ENCODE measurements at places on chromosomes 2 and 18.

DNA sequence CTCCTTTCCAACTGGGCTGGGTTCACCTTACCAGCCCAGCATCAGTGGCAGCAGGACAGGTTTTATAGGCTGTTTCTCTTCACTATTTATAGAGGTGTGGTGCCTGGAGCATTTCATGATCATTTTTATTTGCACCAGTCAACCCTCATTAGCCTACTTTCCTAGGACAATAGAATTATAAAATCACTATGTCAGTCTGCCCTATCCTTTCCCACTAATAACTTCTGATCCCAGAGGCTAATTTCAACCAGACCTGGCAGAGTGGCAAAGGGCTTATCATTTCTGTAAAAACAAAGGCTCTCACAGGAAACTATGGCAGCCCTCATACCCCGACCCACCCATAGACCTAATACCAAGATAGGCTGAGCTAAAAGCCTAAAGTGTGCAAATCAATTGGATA, 243.5 kb upstream of the TMEFF2 start:
- DNase-seq: no peak

- no peak for DNase-seq
Measured at GRCh38 chr2:230676546-230676945, 36.1 kb upstream of the CAB39 start.

GRCh38 chr18:58051765-58052460, 7.9 kb downstream of the NEDD4L start:
- no peak for DNase-seq

DNA sequence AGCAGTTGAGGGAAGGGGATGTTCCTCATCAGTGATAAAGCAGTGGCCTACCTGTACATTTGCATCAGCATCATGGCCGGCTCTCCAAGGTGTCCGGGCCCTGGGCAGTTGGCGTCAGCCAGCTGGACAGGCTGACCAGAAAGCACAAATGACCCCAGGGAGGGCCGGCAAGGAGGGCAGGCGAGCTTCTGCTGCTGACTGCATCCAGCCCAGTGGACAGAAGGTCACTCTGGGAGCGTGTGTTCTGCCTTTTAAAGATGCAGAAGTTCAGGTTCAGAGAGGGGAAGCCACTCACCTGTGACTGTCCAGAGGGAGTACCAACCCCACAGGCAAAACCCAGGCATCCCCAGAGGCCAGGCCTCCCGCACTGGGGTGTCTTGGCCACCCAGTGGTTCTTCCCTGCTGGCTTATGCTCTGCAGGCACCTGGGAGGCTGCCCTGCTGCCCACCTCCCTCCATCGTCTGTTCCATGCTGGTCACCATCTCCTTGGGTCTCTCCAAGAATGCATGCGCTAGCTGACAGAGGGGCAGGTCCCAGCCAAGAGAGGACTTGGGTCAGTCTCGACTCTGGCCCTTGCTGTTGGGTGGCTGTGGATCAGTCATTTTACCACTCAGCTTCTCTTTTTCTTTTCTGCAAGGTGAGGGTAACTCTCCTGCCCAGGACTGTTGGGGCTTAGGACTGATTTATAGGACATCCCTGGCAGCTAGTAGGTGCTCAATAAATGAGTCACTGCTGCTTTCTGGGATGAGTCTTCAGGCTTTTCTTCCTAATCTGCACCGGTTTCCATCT, 89.9 kb downstream of the INHBB start:
- no peak for DNase-seq

- DNase-seq: peak; percentile 44
Measured at GRCh38 chr18:76801567-76802505, 20.5 kb upstream of the ZNF236 start.

Data from CD4-positive, alpha-beta T cell treated with Interleukin-4 for 1 hour (primary cell).